ENCODE measurements at places on chromosomes 7 and 10.

GRCh38 chr7:116575853-116576252 is 51.0 kb downstream of the CAV1 start:
- DNase-seq: no peak

- DNase-seq: peak; percentile 7
Observed at GRCh38 chr7:155136619-155137243, 66.6 kb downstream of the HTR5A start.

DNA sequence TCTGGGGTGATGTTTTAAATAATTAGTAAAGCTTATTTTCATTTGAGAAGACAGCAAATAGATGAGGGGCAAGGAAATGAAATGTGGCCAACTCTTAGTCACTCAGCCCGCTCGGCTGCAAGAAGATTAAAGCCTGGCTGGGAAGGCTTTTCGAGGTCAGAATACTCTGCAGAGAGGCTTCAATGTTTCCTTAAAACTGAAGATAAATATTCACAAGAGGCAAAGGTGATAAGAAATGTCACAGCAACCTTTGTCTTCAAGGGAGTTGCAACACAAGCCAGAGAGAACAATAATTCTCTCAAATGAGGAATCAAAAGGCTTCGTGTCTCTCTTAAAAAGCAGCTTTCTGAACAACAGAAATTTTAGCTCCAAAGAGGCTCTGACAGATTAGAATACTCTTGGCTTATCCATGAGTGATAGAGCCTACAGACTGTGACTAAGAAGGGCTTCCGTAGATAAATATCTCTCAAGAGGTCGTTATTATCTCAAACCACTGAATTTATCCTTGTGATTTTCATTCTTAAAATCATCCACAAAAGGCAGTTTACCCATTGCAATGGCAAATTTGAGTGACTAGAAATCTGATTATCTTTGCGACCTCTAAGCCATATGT is 92.5 kb downstream of the KLF6 start:
- no peak for DNase-seq

DNA sequence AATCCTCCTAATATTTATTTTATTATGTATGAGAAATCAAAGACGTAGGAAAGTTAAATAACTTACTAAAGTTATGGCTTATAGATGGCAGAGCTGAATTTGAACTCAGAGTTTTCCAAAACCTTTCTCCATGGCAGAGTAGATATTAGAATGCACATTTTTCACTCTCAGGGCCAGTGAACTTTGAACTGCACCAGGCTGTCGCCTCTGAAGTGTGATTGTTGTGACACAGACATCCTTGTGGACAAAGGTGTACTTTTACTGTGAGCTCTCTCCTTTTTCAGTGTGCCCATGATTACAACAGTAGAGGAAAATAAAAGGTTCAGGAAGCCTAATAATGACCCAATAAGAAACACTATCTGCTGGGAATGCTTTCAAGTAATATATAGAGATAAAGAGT is 29.1 kb downstream of the TES start:
- no peak for DNase-seq

DNA sequence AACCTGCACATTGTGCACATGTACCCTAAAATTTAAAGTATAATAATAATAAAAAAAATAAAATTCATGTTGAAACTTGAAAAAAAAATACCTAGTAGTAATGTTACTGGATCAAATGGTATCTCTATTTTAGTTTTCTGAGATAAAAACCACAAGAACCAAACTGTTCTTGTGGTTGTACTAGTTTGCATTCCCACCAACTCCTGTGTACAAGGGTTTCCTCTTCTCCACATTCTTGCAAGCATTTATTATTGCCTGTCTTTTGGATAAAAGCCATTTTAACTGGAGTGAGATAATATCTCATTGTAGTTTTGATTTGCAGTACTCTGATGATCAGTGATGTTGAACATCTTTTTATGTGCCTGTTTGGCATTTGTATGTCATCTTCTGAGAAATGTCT is 177.7 kb downstream of the KIF20B start:
- DNase-seq: no peak

DNA sequence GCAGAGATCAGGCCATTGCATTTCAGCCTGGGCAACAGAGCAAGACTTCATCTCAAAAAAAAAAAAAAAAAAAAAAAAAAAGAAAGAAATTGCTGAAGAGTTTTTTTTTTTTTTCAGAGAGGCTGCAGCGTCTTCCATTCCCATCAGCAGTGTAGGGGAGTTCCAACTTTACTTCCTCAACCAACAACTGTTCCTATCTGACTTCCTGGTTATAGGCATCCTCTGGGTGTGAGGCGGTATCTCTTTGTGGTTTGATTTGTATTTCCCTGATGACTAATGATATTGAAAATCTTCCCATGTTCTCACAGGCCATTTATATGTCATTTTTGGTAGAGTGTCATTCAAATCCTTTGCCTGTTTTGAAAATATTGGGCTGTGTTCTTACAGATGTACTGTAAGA is 40.2 kb downstream of the PRTFDC1 start:
- no peak for DNase-seq

GRCh38 chr7:100965723-100966541 is 3.4 kb upstream of the MUC12 start:
- DNase-seq: no peak

- no peak for DNase-seq
Observed at GRCh38 chr10:43689618-43689954, 40.9 kb upstream of the ZNF32 start.

GRCh38 chr7:116500078-116500853 is 728 bp downstream of the CAV2 start:
- no peak for DNase-seq

- no peak for DNase-seq
Observed at GRCh38 chr7:33677556-33677955, 227.8 kb upstream of the BMPER start.

DNA sequence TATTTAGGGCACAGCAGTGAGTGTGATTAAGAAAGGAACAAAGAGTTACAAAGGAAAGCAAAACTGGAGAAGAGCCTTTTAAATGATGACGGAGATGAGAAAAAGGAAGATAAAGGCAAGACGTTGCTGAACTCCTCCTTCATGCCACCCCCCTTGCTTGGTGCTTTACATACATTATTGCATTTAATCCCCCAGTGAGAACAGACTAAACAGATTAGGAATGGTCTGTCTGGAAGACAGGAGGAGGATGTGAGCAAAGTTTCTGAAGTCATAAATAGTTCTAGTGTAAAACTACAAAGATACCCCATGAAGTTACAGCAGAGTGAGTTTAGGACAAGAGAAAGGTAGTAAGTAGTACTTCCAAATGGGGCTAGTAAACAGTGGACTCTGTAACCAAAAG is 113.5 kb downstream of the PLCE1 start:
- no peak for DNase-seq

GRCh38 chr7:147984265-147984664 is 606.3 kb upstream of the C7orf33 start:
- no peak for DNase-seq

DNA sequence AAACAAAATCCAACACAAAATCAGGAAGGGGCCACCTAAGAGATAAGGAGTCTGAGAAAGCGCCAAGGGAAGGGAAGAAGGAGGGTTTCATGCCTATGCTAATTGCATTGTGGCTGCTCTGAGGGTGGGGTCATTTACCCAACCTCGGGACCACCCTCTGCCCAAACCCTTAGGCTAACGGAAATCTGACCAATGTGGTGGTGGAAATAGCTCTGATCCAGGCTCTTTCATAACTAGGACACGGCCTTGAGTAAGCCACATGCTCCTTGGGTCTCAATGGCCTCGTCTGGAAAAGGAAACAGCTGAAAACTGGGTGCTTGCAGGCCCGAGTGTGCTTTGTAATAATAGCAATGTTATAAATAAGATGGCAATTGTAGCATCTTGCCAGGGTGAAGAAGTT is 14.9 kb upstream of the SRGN start:
- no peak for DNase-seq

DNA sequence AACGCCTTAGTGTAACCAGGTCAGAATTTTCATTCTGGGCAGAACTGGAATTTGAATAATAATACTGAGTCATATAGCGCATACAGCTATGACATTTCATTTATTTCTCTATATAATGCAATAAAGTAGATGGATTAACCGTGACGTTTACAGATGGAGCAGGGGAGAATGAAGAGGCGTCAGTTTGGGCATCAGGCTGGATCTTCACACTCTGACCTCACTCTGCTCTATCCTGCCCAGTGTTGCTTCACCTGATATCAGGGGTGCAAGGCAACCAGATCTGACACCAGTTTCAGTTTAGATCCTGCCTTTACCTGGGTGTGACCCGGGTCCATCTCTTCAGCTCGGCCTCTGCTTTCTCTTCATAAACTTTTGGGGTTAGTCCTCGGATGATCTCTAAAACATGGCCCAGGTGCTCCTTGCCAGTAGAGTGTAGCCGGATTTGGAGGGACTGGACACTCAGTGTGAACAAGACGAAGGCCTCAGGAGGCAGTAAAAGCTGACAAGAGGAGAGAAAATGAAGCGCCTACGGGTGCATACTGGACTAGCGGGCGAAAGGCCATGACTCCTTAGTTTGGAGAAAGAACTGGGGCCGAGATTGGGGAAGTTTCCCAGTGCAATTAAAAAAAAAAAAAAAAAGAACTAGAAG is 1.4 kb upstream of the ZYX start:
- DNase-seq: no peak

GRCh38 chr7:131027287-131027773 is 293.3 kb upstream of the KLF14 start:
- no peak for DNase-seq

- no peak for DNase-seq
Observed at GRCh38 chr7:150966002-150966401, 12.1 kb downstream of the KCNH2 start.

GRCh38 chr7:77935652-77936348 is 137.2 kb downstream of the PHTF2 start:
- DNase-seq: no peak

GRCh38 chr7:122600630-122601029 is 98.3 kb downstream of the RNF133 start:
- no peak for DNase-seq

DNA sequence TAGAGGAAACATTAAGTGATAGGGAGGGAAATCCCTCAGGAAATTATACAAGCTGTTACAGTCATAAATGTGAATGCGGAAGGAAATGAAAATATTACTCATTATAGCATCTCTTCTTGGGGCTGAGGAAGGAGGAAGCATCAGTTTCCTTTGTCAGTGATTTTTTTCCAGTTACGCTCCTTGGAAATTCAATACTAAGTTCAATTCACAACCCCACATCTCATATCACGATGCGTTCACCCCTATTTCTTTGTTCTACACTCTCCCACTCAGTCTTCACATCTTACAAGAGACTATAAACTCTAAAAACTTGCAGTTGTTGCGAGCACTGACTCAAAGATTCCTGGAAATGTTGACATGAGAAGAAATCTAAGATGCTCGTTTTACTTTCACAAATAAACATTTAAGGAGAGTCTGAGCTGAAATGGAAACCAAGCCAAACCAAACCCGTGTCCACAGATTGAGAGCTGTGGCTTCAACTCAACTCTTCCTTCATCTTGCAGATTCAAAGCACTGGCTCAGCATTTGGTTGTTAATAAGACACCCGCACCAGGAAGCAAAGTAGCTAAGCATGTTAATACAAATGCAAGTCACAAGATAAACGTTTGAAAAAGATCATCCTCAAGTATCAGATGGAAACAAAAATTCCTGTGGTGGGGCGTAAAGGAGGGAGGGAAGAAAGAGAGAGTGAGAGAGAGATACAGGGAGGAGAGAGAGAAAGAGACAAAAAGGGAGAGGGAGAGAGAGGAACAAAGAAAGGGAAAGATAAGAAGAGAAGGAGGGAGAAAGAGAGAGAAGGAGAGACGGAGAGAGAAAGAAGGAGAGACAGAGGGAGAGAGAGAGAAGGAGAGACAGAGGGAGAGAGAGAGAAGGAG is 150.0 kb upstream of the RSU1 start:
- peak; percentile 33 for DNase-seq

DNA sequence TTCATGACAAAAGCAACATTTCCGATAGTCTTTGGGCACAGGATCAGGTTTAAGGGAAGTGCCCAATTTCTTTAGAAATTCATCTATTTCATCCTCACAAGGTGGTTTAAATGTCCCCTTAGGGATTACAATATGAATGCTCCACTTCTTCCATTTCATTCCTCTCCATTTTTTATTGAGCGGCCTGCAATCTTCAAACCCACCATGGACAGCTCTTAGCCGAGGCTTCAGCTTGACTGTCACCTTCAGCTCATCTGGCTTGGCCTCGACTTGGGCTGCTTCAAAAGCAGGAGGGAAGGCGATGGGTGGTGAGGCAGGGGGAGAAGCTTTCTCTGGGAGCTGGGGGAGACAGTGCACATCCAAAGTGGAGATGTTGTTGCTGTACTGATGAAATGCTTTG is 123.2 kb downstream of the GALNT11 start:
- no peak for DNase-seq

DNA sequence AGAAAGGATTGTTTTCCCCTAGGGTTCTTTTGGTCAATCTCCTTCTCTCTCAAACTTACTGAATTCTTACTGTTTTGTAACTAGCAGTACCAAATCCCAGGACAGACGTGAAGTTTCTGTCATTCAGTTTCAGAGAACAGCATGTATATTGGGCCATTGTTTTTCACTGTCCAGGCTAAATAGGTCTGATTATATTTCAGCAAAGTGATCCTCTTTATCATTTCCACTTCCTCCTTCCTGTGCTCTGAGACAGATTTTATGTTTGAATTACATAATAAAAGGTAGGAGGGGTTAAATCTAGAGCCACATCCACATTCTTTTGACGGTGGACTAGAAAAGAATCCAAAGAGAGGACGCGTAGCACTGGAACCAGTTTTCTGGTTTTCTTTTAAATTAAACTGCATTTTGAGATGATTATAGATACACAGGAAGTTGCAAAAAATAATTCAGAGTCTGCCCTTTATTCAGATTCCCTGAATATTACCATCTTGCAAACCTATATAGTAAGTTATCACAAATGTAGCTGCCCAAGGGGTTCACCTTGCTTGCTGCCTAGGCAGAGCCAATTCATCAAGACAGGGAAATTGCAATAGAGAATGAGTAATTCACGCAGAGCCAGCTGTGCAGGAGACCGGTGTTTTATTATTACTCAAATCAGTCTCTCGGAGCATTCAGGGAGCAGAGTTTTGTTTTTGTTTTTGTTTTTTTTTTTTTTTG is 40.1 kb downstream of the AKR1E2 start:
- no peak for DNase-seq

GRCh38 chr7:44224080-44224973 is 23.5 kb downstream of the YKT6 start:
- DNase-seq: no peak

DNA sequence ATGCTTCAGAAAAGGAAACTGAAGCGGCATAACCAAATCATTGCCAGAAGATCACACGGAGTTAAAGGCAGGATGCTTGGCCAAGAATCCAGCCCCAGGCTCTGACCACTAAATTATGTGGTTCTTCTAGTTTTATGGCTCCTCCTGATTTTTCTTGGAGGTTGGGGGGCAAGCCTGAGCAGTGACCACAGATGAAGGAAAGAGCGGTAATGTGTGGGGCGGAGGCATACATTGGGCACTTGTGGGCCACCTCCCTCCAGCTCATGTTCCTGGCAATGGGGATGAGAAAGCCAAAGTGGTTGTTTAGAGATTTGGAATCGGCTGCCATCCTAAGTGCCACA is 3.2 kb downstream of the TRPV6 start:
- DNase-seq: no peak

GRCh38 chr7:19971956-19972355 is 198.5 kb upstream of the TMEM196 start:
- DNase-seq: no peak

Data from Panc1 (cell line).